ENCODE measurements at places on chromosomes 6 and 20. TPM values are rescaled to one million over a fixed set of nuclear protein-coding genes. Genes with fewer than 3 reads are reported as not detected.

DNA sequence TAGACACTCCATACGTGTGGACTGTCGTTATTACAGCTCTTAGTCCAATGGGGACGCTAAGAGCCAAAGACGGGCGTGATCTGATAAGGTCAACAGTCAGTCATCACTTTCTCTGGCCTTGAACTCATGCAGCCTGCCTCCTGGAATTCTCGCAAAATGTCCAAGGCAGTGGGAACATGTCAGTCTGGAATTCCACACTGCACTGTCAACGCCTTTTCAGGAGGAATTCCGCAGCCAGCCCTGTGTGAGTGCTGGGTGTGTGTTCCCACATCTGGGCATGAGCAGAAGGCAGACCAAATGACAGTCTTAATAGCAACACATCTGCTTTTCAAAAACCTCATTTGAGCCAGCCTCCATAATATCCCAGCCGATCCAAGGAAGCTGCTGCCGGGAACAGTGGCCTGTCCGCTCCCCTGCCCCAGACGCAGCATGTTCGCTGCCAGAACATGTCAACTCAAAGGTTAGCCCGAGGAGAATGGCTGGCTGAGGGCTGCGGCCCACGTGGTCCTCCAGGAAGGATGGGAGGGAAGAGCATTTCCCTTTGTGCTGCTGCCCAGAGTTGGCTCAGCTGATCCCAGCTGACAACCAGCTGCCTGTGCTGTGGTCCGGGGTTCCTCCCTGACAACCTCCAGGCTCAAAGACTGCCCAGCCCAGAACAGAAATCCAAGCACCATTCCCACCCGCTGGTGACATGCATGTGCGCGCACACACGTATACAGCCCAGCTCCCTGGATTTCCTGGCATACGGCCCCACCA, 103.1 kb downstream of the SULF2 start:
- DNase-seq = no peak

DNA sequence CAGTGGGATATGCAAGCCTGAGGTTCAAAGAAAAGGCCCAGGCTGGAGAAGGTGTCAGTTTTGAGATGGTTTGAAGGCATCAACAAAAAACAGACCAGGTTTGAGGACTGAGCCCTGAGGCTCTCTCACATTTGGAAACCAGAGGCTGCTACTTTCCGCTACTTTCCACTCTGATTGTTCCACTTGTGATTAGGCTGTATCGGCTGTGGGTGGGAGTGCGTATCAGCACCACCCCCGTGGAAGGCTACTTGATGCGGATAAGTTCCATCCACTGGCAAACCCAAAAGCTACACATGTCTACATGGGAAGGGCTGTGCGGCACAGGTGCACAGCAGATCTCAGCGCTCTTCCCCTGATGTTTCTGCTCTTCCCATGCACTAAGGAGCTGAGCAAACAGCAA, 198.7 kb downstream of the GMPR start:
- DNase-seq = no peak

Gene PDCD2
- total RNA-seq = 47.2 TPM

Gene DOK5
- 0.29 TPM for total RNA-seq

Gene TMEM170B
- total RNA-seq = 9.0 TPM

- DNase-seq = no peak
Observed at GRCh38 chr6:47414423-47415167, 63.0 kb upstream of the CD2AP start.

- DNase-seq = no peak
Observed at GRCh38 chr6:104573350-104573749, 286.4 kb downstream of the HACE1 start.
